NCI-H2171 treated with DMSO at 0.1 percent for 48 hours (cell line): ENCODE measurements at places on chromosomes 1 and 21.

- DNase-seq = no peak
Observed at GRCh38 chr1:41727749-41728115, 191.0 kb downstream of the HIVEP3 start.

- no peak for DNase-seq
Observed at GRCh38 chr1:48784301-48784700, 7.6 kb upstream of the BEND5 start.

- no peak for DNase-seq
Observed at GRCh38 chr21:21051109-21052055, 53.2 kb downstream of the NCAM2 start.

DNA sequence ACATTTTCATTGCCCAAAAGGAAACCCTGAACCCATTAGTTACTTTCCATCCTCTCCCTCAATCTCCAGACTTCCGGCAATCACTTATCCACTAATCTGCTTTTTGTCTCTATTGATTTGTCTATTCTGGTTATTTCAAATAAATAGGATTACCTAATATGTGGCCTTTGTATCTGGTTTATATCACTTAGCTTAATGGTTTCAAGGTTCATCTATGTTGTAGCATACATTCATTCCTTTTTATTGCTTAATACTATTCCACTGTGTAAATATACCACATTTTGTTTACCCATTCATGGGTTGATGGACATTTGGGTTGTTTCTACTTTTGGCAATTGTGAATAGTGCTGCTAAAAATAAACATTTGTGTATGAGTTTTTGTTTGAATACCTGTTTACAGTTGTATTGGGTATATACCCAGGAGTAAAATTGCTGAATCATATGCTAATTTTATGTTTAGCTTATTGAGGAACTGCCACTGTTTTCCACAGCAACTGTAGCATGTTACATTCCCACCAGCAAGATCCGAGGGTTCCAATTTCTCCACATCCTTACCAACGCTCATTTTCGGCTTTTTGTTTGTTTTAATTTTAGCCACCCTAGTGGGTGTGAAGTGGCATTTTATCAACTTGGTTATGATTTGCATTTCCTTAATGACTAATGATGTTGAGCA is 2.5 kb upstream of the SLC25A44 start:
- DNase-seq = no peak

DNA sequence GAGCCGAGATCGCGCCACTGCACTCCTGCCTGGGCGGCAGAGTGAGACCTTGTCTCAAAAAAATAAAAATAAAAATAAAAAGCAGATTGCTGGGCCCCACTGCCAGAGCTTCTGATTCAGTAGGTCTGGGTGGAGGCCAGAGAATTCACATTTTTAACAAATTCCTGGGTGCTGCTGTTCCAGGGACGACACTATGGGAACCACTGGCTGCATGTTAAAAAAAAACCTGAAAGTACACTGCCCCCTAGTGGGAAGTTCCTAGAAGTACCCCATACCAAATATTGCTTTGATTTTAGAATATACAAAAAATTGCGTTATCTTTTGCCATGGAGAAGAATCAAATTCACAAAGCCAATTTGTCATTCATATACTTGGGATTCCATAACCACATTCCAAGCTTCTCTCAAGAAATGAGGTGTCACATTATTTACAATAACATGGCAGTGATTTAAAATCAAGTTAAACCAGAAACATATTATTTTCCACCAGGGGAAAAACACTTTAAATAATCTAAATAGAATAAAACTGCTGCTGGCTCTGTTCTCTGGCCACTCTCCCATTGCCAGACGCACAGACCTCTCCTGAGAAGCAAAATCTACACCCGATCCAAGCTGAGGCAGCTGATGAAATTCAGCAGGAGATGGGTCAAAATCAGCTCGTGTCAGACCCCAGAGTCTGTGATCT is 27.4 kb downstream of the SYF2 start:
- peak; percentile 74 for DNase-seq

DNA sequence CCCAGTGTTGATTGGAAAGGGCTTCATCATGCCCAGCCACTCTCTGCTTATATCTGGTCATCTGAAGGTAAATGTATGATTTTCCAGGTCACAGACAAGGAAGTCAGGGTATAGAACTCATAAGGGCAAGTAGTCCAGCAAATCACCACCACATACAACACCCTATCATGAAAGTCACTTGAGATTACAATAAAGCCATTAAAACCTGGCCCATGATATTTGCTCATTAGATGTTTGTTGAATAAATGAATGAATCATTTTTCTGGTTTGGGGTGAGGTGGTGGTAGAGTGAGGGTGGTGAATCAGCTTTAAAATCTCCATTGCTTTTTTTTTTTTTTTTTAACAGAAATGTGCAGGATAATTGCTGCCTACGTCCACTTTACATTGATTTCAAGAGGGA is 91.9 kb downstream of the TGFB2 start:
- DNase-seq = no peak

DNA sequence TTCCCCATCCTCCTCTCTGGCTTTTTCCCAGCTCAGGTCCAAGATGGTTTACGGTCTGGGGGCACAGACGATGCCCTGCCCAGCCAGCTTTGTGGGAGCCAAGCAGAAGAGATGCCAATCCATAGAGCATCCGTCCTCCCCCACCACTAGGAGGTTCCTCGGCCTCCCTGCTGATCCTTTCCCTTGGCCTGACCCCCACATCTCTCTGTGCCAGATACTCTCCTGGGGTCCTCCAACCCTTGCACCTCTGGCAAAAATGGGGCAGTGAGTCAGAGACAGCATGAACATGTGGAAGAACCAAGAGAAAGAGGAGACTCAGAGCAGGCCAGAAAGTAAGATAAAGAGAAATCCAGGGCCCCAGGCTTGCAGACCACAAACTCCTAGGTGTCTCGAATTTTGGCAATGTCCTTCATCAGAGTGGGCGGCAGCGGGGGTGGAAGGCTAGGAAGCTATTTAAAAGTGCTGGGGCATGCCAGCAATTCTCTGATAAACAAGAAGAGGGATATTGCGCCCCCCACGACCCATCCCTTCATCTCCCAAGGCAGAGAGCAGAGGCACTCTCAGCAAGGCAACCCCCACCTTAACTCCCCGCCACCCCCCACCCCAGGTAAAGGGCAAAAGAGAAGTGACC is 11.4 kb downstream of the BLACAT1 start:
- no peak for DNase-seq

DNA sequence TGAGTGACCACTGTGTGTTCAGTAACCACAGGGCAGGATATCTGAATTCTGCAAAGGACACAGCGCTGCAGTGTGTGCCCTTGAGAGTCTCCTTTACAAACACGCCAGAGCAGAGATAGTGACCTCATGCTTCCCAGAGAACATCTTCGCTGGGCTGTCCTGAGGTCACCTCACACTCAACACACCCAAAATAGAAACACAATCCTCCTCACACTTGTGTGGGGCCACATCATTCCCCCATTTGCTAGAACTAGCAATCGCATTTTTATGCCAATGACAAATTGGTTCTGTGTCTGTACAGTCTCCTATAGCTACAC is 140.1 kb upstream of the NRIP1 start:
- DNase-seq = no peak

DNA sequence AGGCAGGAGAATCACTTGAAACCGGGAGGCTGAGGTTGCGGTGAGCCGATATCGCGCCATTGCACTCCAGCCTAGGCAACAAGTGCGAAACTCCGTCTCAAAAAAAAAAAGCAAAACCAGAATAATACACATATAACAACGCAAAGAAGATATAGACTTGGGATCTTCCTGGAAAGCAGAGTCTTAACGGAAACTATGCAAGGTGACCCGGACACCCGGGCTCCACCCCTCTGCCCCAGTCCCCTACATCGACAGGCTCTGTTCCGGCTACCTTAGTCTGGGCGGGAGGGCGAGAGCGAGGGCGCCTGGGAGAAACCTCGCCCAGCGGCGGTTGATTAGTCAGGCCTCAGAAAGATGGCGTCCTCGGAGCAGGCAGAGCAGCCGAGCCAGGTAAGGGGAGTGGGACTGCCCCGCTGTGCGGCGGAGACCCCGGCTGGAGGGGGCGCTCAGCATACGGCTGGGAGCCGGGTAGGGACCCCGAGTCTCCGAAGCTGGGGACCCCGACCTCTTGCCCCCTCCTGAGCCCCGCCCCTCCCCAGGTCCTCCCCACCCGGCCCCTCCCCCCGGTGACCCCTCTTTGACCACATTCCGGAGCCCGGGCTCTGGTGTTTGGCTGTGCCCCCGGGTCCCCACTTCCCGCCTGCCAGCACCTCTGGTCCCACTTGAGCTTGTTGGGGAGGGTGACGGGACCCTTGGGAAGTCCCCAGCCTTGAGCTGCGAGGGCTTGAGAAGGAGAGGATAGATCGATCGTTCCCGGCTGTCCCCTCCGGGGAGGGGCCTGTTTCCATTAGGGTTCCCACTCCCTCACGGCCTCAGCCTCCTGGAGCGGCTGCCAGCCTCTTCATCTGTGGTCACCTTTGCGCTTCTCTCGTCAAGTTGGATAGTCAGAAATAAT is at the start of gene PEX14:
Gene PEX14 (plus strand): TSS at position 338 of the 895 bp plus-strand sequence. CDS start 17 bp downstream, at position 355.
- peak; percentile 87 for DNase-seq

DNA sequence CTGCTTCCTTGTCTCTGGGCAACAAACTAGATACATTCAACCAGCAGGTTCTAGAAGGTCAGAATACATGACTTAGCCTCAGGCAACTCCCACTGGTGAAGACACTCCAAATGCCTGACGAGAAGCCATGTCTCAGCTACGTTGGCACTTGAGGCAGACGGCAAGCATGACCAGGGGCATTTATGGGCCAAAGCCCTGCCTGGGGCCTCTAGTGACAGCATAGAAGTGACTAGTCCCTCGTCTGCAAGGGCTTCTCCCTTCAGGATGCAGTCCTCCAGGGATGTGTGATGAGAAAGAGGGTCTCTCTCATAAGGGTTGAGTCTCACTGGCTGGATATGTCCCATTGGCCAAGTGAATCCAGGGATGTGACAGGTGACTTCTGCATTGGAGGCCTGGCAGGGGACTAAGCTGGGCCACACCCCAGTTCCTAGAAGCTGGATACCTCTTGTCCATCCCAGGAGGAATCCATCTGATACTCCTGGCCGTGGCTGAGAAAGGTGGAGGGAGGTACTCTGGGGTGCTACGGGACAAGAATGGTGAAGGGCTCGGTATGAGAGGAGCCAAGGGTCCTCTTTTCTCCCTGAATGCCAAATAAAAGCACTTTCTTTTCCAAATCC is 148.6 kb upstream of the HMGB4 start:
- DNase-seq = no peak

- no peak for DNase-seq
Observed at GRCh38 chr1:2277741-2278488, 49.8 kb downstream of the SKI start.

- DNase-seq = no peak
Observed at GRCh38 chr1:153608742-153609584, 4.0 kb downstream of the S100A16 start.

GRCh38 chr1:244381878-244382565 is 69.7 kb downstream of the ADSS2 start:
- DNase-seq = no peak

- DNase-seq = no peak
Observed at GRCh38 chr21:42105476-42106315, 34.6 kb downstream of the UMODL1 start.

GRCh38 chr21:46562964-46563607 is 41.8 kb downstream of the S100B start:
- DNase-seq = no peak

DNA sequence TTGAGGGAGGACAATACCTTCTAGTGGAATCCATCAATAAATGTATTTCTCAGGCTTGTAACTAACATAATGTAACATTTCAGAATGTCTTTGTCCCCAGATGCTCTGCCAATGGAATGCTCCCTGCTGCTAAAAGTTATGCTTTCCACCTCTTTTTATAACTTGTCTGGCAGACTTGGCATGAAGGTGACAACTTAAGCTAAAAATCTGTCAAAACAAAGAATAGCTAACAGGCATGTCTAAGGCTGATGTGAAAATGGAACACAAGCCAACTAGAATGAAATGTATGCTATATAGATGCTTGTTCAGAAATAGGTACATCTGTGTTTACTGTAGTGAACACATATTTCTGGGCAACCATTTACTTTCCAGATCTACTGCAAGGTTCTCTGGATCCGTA is 467.9 kb downstream of the MRPL39 start:
- DNase-seq = no peak
